Suppressor macrophage (primary cell): ENCODE measurements at places on chromosomes 12 and 14.

DNA sequence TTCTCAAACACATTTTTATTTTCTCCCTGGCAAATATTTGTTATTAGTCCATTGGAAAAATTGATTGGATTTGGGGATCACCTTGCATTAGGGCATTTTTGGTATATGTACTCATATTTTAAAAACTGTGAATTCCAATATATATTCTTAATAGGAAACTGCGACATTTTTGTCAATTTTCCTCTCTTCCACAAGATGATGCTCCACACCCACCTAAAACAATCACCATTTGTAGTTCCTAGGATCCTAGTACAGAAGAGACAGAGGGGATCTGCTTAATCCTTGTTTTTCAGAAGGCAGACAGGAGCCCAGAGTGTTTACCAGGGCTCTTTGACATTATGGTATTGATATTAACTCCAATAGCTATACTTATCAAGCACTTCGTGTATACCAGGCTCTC is 22.8 kb upstream of the OASL start:
- DNase-seq = no peak

- no peak for DNase-seq
These were observed 418.3 kb downstream of the EGLN3 start for GRCh38 chr14:33532553-33532952.

GRCh38 chr12:104458694-104459367 is 2.1 kb downstream of the CHST11 start:
- DNase-seq = peak; percentile 37

DNA sequence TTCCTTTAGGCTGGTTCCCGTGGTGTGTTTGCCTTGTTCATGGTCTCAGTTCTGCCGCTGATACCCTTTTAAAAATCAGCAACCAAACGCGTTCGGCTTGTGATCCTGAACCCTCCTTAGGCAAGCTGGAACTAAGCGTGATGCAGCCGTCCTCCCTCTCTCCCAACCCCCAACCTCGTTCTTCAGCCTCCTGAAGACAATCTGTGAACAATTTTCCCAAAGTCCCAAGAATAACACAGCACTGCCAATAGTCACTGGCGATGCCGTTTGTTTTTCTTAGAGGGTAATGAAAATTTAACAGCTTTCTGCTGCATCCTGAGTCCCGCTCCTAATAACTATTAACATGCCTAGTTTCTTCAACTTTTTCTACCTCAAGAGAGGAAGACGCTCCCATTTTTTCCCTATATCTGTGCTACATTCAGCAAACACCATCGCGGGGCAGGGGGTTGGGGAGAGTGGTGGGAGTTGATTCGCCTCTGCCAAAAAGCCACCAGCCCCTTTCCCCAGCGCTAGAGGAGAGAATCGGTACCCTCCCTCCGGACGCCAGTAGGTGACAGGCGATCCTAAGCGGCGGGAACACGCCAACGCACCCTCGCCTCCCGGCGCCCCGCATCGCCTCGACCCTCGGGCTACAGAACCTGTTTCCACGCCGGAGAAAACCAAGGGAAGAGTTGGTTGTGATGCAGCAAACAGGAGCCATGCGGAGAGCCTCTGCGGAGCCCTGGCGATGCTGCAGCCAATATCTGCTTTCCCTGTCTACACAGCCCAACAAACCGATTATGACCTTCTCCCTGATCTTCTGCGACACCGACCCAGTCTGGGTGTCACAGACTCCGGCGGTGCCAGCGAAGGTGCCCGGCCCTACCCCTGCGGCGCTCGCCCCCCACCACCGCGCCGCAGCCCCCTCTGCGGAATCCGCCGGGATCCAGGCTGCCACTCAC is 752 bp downstream of the PRICKLE1 start:
- DNase-seq = no peak

DNA sequence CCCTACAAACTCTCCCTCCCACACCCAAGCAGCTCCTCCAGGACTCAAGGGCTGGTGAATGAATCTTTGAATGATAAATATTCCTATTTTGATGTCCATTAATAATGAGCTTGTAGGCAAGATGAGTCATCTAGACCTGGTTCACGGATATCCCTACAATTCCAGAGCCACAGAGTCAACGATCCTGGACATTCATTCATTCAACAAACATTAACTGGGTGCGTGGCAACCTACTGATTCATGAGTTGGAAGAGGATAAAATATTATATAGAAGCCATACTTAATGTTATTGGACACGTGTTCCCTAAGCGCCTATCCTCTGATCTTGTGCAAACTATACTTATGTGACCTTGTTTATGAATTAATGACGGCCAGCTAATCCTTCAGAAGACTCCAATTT is 420 bp upstream of the OTUB2 start:
- DNase-seq = no peak

DNA sequence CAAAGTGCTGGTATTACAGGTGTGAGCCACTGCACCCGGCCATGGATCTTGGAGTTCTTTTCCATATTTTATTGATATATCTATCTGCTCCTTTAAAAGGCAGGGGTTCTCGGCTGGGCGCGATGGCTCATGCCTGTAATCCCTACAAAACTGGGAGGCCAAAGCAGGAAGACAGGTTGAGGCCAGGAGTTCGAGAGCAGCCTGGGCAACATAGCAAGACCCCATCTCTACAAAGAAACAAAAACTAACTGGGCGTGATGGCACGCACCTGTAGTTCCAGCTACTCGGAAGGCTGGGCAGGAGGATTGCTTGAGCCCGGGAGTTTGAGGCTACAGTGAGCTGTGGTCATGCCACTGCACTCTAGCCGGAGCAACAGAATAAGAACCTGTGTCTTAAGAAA is 12.1 kb upstream of the GAPDH start:
- DNase-seq = no peak

- DNase-seq = no peak
These were observed 14.0 kb downstream of the NFATC4 start for GRCh38 chr14:24382064-24382371.
